ENCODE measurements at places on chromosomes 2 and 18. TPM values are rescaled to one million over a fixed set of nuclear protein-coding genes. Genes with fewer than 3 reads are reported as not detected.

FAP gene
- not detected for total RNA-seq

TMEM150A gene
- 6.5 TPM for total RNA-seq

GRCh38 chr2:62928015-62928414, 122.6 kb upstream of the OTX1 start:
- no peak for DNase-seq

GRCh38 chr2:239985356-239985755, 39.8 kb downstream of the NDUFA10 start:
- DNase-seq = no peak

DNA sequence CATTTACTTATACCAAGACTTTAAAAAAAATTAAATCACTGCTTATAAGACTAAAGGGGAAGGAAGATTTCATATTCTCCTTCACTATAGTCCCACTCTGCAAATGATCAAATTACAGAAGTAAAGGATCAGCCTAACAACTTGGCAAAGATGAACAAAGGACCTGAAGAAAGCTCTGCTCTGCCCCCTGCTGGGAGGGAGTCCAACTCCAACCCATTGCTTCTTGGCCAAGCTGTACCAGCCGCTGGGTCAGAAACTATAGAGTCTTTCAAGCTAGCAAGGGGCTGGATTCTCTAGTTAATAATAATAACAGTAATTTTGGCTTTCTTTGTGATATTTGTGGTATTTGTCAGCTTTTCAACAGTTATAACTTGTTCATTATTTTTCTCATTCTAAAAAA, 927.0 kb upstream of the CRIM1 start:
- peak; percentile 60 for DNase-seq

Data from activated CD4-positive, alpha-beta T cell treated with anti-CD3 and anti-CD28 coated beads, Interleukin-2, amount 10 ng/mL, durations not matched to agents 24 days and 14 days (primary cell).